NCI-H1092 (cell line): ENCODE measurements at places on chromosomes 12 and 14.
A peak's percentile ranks its signal among the peaks of the same experiment; 100 is the strongest.

GRCh38 chr12:56724701-56724971, 463 bp downstream of the NACA start:
- no peak for DNase-seq

DNA sequence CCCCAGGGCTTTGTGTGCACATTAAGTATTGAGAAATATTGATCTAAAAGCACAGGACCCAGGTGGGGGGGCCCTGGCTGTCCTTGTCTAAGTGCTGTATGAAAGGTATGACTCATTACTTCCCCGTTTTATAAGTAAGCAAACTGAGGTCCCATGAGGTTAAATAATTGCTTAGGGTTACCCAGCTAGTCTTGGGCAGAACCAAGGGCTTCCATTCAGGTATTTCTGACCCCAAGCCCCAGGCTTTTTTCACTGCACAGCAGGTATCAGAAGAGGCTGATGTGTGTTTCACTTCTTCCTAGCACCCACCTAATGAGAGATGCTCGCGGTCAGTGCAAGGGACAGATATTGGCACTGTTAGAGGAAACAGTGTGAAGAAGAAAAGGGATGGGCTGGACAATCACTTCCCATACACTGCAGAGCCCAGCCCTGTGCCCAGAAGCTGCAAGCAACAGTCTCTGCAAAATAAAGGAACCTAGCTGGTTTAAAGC, 4.7 kb upstream of the TC2N start:
- no peak for DNase-seq

- DNase-seq, result no peak
Observed at GRCh38 chr14:76488551-76488950, 112.6 kb downstream of the ESRRB start.

GRCh38 chr12:92289629-92290349, 144.1 kb upstream of the BTG1 start:
- no peak for DNase-seq

- no peak for DNase-seq
Observed at GRCh38 chr14:71290960-71291466, 383.8 kb downstream of the PCNX1 start.

GRCh38 chr12:114747012-114747858, 63.3 kb upstream of the TBX3 start:
- DNase-seq, result no peak

DNA sequence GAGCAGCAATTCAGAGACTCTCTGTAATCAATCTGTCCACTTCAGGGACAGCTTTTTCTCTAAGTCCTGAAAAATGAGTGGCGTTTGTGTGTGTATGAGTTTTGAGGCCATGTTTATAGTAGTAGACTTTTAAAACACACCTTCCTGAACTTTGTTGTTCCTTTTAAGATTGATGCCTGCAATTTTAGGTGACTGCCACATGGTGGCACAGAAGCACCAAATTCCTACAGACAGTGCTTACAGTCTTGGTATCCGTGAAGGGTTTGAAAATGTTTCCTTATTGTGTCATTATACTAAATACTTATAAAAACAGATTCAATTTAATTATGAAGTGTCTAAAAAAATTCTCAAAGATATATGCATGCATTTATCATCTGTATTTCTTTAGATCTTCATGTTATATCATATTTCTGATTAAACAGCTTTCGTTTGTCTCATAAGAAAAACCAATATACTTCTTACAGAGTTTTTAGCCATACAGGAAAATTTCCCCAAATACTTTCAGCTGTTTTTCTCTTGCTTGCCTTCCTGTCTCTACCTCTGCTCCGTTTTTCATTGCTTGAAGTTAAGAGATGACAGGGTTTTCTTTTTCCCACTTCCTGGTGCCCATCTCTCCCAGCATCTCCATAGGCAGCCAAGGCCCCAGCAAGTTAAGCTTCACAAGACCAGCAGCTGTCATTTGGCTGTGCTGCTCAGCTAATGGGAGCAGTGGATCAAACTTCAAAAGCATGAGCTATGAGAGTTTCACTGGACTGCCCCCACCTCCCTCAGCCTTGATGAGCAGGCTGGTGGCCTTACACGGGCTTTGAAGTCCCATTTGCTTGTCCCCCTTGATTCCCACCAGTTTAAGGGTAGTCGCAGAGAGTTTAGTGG, 259.6 kb downstream of the AKAP6 start:
- DNase-seq, result no peak

- DNase-seq, result no peak
Observed at GRCh38 chr12:77980782-77981181, 150.1 kb downstream of the NAV3 start.

GRCh38 chr12:100404769-100405407, 48.0 kb downstream of the SLC17A8 start:
- DNase-seq, result no peak

DNA sequence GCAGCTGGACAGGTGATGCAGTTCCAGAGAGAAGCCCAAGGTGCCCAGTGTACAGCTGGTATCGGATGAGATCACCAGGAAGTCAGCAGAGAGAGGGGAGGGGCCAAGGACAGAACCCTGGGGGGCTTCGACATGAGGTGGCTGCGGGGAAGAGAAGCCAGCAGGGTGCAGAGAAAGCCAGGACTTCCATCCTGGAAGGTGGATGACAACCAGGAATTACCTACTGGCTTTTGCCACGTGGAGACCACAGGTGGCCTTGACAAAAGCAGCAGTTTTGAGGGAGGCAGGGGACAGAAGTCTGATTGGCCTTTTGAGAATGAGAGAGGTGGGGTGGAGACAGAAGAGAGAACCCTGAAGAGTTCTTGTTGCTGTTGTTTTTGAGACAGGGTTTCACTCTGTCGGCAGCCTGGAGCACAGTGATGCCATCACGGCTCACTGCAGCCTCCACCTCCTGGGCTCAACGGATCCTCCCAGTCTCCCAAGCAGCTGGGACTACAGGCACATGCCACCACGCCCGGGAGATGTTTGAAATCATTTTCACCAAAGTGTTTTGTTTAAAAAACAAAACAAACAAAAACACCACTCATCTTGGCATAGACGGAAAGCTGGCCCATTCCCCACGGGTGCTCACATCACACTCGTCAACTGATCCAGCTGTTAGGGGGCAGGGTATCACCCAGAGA, 35.2 kb downstream of the CDC42BPB start:
- no peak for DNase-seq

GRCh38 chr12:30845676-30846075, 80.9 kb upstream of the TSPAN11 start:
- no peak for DNase-seq

- DNase-seq, result no peak
Observed at GRCh38 chr14:79542121-79542520, 669.2 kb downstream of the DIO2 start.

GRCh38 chr14:93231129-93231979, 24.3 kb downstream of the UBR7 start:
- peak; percentile 72 for DNase-seq

DNA sequence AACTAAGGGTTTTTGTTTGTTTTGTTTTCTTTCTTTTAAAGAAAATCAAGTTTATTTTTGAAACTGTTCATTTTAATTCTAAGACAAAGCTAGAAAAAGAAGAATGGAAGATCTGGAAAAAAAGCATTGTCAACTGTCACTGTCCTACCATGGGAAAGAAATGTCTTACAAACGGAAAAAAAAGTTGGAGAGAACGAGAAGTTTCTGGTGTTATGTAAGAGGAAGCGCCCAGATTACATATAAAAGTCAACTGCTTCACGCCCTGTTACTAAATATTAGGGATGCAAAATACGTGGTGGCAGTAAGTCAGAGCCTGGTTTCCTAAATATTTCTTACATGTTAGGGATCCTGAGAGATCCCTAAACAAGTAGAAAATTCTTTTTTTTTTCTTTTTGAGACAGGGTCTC, 14.3 kb upstream of the FBXL14 start:
- DNase-seq, result no peak

DNA sequence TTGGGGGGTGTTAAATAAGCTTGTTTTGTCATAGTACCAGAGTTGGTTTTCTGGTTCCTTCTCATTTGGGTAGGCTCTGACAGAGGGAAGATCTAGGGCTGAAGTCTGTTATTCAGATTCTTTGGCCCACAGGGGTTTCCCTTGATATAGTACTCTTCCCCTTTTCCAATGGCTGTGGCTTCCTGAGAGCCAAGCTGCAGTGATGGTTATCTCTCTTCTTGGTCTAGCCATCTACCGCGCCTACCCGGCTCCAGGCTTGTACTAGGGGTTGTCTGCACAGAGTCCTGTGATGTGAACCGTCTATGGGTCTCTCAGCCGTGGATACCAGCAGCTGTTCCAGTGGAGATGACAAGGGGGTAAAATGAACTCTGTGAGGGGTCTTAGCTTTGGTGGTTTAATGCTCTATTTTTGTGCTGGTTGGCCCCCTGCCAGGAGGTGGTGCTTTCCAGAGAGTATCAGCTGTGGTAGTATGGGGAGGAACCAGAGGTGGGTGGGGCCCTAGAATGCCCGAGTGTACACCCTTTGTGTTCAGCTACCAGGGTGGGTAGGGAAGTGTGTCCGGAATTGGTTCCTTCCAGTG, 209.7 kb downstream of the GPHN start:
- DNase-seq, result no peak
